ENCODE measurements at places on chromosomes 13 and 19. TPM values are rescaled to one million over a fixed set of nuclear protein-coding genes. Genes with fewer than 3 reads are reported as not detected.

SPC24 gene
- total RNA-seq: 23.4 TPM

PNMA8B gene
- not detected for total RNA-seq

DHDH gene
- total RNA-seq: 0.45 TPM

TEX26 gene
- not detected for total RNA-seq

DHX34 gene
- total RNA-seq: 12.6 TPM

HS6ST3 gene
- total RNA-seq: 0.03 TPM

FOXA3 gene
- not detected for total RNA-seq

ZNF554 gene
- 0.92 TPM for total RNA-seq

FCAR gene
- total RNA-seq: not detected

GRCh38 chr13:78742659-78743058 lies 83.7 kb upstream of the OBI1 start:
- DNase-seq: no peak

DNA sequence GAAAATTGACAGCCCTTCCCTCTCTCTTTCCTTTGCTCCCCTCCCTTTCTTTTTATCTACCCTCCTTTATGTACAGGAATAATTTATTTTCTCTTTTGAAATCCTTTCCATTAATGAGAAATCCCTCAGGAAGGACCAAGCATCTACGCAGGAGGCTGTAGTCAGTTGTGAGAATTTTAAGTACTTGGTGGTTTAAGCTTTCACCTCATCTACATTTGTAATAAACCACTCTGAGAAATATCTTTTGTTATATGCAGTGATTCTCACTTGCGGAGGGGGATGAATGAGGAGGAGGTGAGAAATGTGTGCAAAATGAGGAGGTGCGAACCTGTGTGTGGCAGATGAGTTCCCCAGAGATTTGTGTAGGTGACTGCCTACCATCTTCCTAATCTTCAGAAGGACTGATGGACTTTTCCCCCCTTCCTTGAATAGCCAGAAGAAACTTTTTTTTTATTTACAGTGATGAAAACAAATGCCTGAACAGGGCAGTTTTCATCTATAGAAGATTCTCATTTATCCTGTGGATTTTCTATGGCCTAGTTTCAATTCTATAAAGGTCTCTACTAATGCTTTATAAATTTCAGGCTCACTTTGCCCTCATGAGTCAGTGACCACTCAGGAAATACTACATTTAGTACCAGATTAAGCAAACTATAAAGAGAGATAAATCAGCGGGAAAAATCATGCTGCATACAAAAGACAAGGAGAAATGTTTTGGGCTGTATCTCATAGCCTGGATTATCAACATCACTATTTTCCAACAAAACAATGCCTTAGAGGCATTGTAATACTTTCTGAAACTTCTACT lies 118.3 kb downstream of the LHFPL6 start:
- no peak for DNase-seq

- DNase-seq: no peak
These were observed 471.0 kb downstream of the TBC1D4 start for GRCh38 chr13:75010941-75011340.

DNA sequence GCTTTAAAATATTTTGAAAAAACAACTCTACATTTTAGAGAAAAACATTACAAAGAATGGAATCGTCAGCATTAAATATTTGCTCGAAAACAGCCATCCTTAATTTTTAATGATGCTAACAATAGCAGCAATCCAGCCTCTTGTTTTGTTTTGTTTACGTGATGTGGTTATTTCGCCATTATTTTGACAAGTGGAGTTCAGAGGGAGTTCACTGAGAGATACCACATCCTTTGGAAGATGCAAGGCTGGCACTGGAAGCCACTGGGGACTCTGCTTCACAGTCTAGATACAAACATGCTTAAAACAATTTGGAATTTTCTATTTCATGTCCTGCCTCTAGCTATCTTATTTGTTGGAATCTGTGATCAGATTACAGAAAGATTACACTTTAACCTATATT lies 556.3 kb downstream of the PCDH17 start:
- no peak for DNase-seq

GRCh38 chr13:44425041-44425814 lies 51.6 kb downstream of the SERP2 start:
- DNase-seq: no peak

- no peak for DNase-seq
These were observed 181.8 kb downstream of the COL4A1 start for GRCh38 chr13:110125157-110125556.

All from SK-MEL-5 (cell line).